Vagina (tissue), 2 donors: ENCODE measurements at places on chromosomes 1 and 21.

DNA sequence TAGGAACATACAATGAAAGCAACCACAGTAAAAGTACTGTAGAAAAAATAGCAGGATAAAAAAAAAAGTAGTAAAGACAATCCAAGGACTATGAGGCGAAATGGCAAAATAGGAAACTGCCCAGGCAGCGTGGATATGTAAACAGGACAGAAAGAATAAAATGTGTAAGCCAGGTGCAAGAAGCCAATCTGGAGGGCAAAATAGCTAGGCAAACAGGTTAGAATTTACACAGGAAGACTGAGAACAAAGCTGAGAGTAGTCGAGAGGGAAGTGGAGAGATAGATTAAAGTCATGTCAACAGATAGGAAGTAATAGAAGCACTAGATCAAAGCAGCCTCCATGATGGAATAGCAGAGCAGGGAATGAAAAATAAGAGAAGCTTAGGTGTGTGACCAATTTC lies 124.2 kb upstream of the B3GALT2 start:
- DNase-seq, result no peak

- DNase-seq, result no peak
Observed at GRCh38 chr21:43872531-43873197, 7.6 kb downstream of the AGPAT3 start.

DNA sequence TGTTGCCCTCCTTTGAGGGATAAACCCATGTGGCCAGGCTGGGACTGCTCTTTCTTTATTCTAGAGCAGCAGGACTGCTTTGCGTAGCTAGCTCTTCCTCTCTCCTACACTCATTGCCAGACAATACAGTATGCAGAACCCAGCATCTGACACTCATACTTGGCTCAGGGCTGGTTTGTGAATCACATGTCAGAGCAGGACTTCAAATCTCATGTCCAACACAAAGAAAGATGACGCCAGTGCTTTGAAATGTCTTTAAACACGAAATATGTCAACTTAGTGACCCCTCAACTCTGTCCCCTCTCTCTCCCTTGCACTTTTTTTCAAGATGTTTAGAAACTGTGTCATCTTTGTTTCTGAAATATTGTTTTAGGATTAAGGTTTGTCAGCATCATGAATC lies 135.0 kb downstream of the TGFB2 start:
- DNase-seq, result no peak

GRCh38 chr1:45573231-45573804 lies 10.5 kb upstream of the NASP start:
- no peak for DNase-seq

DNA sequence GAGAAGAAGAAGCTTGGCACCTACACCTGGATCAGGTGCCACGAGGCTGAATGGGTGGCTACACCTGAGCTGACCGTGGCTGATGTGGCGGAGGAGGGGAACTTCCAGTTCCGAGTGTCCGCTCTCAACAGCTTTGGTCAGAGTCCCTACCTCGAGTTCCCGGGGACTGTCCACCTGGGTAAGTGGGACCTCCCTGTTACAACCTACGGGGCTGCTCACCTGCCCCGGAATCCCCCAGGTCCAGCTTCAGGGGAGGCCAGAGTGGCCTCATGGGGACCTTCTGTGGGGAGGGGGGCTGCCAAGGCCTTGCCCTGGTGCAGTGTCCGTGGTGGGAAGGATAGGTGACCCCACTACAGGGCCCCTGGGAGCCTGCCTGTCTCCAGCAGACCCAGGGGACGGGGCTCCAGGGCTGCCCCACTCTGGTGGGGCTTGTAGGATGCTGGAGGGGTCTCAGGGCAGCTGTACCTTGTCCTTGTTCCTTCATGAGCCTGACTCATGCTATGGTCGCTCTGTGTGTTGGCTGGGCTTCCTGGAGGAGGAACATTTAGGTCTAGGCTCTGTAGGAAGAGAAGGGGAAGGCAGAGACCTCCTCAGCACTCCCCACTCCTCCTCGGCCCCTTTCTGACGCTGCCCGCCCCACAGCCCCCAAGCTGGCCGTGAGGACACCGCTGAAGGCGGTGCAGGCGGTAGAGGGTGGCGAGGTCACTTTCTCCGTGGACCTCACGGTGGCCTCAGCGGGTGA lies 7.2 kb downstream of the OBSCN start:
- peak; percentile 81 for DNase-seq

DNA sequence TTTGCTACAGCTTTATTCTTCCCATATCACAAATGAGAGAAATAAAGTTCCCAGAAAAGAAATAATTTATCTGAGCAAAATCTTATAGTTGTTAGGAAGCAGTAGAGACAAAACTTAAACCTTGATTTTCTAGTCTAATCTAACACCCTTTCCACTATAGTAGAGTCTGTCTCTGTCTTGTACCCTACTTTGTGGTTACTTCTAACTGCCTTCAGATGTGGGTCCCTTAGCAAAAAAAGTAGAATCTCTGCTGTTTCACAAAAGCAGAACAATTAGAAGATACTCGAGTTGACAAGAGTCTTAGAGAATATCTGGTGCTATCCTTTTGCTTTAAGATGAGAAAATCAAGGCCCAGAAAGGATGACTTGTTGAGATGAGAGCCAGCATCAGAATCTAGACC lies 48.1 kb upstream of the FGGY start:
- DNase-seq, result no peak

- DNase-seq, result no peak
Observed at GRCh38 chr1:204074274-204075138, 1.6 kb downstream of the SOX13 start.

GRCh38 chr21:33398361-33398760 lies 4.9 kb upstream of the IFNGR2 start:
- no peak for DNase-seq

GRCh38 chr1:75130865-75131564 lies 3.2 kb upstream of the LHX8 start:
- DNase-seq, result no peak

- no peak for DNase-seq
Observed at GRCh38 chr1:100959502-100960060, 63.7 kb downstream of the SLC30A7 start.

GRCh38 chr1:227390525-227390924 lies 72.2 kb upstream of the CDC42BPA start:
- DNase-seq, result no peak

GRCh38 chr1:38814444-38814983 lies 45.1 kb downstream of the RRAGC start:
- DNase-seq, result no peak

GRCh38 chr1:112063781-112064728 lies 74.6 kb upstream of the KCND3 start:
- DNase-seq, result no peak

DNA sequence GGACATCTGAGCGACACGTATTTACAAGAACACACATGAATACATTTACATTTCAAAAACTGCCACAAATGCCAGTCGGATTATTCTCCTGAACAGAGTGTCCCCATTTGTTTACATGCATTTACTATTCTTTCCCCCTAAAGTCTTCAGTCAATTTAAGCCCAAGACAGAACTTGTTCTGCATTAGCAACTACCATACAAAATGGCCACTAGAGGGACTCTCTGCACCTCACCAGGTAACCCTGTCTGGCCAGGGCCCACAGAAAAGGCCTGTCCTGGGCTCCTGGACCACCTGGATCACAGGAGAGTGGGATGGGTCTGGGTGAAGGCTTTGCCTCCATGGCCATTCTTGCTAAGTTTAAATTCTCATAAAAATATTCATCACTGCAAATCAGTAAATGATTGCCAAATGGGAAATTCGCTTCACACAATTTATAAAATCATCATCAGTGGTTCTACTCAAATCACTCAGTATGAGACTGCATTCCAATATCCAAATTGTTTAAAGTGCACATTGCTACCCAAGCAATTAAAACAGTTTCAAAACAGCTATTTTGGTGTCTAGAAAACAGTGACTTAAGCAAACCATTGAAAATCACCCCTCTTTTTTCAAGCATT lies 12.5 kb upstream of the GUCA2A start:
- DNase-seq, result no peak

DNA sequence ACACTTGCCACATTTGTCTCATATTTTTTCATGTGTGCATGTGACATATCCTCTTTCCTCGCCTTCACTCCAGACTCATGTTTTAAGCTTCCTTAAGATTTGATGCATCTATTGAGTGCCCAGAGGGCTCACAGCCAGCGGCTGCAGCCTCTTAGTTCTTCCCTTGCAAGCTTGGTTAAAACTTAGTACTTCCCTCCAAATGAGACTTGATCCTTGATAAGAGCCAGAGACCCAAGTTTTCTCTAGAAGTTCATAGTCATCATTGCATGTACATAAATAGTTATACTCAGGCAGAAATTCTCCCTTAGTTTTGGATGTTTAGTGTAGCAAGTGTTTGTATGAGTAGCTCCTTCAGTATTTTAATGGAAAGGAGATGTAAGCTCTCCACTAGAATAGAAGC lies 337.6 kb upstream of the B3GALT2 start:
- no peak for DNase-seq

GRCh38 chr1:215891266-215892057 lies 324.4 kb downstream of the KCTD3 start:
- DNase-seq, result no peak

DNA sequence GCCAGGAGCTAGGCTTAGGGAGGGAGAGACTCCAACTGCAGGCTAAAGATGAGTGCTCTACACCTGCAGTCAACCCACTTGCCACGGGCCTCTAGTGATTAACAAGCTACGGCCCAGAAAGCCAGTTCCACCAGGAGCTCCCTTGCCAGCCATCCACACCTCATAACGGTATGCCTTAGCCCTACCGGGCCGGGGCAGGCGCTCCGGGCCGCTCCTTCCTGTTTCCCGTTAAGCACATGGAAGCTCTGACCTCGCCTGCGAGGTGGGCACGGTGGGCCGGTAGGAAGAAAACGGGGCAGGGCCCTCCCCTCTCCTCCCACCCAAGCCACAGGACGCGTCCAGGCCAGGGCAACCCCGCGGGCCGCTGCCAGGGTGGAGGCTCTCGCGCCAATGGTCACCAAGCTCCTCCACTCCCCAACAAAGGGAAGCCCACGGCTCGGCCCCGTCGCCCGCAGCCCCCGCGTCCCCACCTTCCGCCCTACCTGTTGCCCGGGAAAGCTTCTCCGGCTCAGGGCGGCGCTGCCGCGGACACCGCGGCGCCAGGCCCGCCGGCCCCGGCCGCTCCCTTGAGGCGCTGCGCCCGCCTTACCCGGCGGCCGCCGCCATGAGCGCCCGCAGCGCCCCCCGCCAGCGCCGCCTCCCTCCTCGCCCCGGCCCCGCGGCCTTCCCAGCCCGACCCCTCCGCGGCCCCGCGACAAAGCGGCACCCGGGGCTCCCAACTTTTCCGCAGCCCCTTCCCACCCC lies 627 bp downstream of the CERS2 start:
- no peak for DNase-seq

DNA sequence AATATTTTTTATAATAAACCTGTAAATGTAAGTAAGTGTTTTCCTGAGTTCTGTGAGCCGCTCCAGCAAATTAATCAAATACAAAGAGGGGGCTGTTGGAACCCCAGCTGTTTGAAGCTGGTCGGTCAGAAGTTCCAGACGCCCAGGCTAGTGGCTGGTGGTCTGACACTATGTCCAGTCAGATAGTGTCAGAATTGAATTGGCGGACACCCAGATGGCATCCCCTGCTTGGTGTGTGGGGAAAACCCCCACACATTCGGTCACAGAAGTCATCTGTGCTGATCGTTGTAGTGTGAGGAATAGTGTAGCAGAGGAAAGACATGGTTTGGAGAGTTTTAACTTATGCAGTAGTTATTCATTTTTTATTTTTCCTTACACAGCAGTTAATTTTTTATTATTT lies 32.4 kb downstream of the TBCE start:
- no peak for DNase-seq

DNA sequence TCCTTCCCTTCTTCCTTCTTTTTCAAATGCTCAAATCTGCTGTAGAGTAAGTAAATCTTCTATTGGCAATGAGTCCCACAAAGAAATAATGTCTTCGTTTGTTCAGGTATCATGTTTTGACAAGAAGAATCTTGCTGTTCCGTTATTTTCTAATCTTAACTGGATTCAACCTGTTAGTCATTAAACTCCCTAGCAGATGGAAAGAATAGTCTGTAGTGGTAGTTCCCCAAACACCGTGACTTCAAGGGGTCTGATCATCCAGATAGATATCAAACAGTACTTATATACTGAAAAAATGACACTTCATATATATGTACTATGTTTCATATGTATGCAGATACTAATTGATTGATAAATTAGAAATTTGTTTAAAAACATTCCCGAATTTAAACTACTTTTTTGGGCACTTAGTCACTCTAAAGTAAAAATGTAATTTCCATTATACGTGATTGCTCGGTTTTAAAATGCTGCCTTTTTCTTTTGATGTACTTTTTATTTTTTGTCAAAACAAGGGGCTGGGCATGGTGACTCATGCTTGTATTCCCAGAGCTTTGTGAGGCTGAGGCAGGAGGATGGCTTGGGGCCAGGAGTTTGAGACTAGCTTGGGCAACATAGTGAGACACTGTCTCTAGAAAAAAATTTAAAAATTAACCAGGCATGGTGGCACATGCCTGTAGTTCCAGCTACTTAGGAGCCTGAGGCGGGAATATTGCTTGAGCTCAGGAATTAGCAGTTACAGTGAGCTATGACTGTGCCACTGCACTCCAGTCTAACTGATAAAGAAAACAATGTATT lies 335.7 kb upstream of the SNX7 start:
- DNase-seq, result no peak

GRCh38 chr1:84246213-84246612 lies 55.3 kb upstream of the SAMD13 start:
- DNase-seq, result no peak

DNA sequence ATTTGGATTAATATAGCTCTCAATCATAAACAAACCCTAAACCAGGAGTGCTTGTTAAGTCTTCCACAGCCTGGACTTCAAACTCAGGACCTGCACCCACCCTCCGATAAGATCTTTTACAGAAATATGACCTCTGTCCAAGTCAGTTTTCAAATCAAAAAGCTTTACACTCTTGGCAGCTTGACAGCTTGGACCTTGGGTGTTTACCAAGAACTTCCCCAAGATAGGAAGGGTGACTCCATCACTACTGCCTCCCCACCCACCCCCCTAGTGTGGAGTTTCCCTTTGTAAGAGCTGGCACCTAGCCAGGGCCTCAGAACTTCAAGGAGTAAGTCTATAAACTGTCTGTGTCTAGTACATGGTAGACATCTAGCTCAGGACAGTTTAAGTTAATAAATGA lies 9.6 kb downstream of the BCAR3 start:
- DNase-seq, result no peak

DNA sequence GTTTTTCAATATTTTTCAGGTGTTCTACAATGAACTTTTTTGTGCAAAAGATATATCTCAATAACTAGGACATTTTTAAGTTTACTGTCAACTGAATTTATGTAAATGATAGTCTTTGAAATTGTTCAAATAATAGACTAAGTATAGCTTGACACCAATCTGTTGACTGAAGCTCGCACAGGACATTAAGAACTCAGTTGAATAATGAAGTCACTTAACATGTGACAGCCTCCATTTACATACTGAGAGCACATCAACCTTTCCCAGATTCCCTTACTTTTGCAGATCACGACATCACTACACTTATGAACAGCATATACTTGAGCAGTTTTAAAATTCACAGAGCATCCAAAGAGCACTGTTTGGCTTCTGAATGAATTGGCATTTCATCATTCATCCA lies 268.2 kb downstream of the LRRC7 start:
- no peak for DNase-seq

DNA sequence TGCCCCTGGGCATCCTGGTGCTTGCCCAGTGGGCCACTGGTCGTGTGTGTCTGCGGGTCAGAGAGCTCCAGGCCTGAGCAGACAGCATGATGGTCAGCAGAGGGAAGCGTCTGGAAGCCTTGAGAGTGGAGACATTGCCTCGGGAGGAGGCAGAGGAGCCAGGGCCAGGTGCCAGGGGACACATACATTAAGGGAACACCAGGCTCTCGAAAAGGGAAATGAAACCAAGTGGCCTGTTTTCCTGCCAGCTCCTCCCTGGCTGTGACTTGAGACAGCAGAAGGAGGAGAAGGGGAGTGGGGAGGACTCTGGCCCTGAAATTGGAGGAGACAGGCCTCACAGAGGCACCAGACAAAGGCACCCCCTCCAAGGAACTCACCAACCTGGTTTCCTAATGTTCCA lies 62.4 kb upstream of the LRP8 start:
- no peak for DNase-seq
